WTC11 (cell line): ENCODE measurements at places on chromosomes 5 and 9. TPM values are rescaled to one million over a fixed set of nuclear protein-coding genes. Genes with fewer than 3 reads are reported as not detected.
A peak's percentile ranks its signal among the peaks of the same experiment; 100 is the strongest.

Gene ST6GALNAC6
- total RNA-seq = 45.1 to 47.5 TPM (median 45.3 TPM) in 3 replicates

Gene PARP8
- total RNA-seq = 23.2 to 28.5 TPM (median 28.2 TPM) in 3 replicates

- H3K4me3 ChIP-seq = peak overlapping the region; percentile 92
- H3K27ac ChIP-seq = peak overlapping the region; percentile 96
- no peaks in the 10 kb centered on the region for H3K27me3 ChIP-seq
- DNase-seq = no peak
- peaks cover 6% of the 10 kb centered on the region; the same call in 1 of the 2 replicates for H3K36me3 ChIP-seq
Observed at GRCh38 chr9:131398204-131398603, 4.3 kb downstream of the PRRC2B start.

GRCh38 chr9:136703276-136703860 lies 9.0 kb upstream of the DIPK1B start:
- H3K36me3 ChIP-seq = no peaks in the 10 kb centered on the region
- DNase-seq = no peak
- H3K4me1 ChIP-seq = no peaks in the 10 kb centered on the region; the same call in 1 of the 2 replicates
- peaks cover 23% of the 10 kb centered on the region for H3K27me3 ChIP-seq
- H3K4me3 ChIP-seq = no peak overlapping the region
- H3K27ac ChIP-seq = no peak overlapping the region

Gene NUTM2G
- 0.14 to 0.50 TPM (median 0.27 TPM) in 3 replicates for total RNA-seq

Gene SLCO4C1
- 5.4 to 6.2 TPM (median 6.0 TPM) in 3 replicates for total RNA-seq

Gene TMEM174
- not detected in 3 replicates for total RNA-seq

DNA sequence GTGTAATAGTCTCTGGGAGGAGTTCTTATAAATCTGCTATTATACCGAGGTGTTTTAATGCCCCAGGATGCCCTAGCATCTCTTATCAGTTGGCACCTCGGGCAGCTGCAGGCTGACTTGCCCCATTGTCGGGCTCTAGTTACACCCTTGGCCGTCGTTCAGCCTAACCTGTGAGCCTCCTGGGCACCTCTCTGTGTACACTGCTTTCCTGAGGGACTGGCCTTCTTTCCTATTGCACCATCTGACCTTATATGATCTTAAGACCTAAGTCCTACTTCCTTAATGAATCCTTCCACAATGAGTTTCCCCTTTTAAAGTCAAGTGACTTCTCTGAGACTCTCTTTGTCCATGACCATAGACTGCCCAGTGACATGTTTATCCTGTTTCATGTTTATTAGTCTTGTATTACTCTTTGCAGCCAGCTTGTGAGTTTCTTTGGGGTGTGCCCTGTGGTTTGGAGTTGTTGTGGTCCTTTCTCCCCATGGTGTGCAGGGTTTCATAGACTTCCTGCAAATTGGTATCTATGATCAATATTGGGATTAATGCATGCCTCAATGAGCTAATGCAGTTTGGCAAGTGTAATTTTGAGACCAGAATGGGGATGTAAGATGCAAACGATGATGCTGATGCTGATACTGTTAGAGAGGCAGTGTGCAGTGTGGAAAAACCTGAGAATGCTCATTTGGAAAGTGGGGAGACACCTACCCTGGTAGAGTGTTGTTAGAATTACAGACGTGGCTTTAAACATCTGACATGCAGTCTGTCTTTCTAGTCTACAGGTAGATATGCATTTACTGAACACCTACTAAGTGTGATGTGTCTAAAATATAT lies 4.9 kb downstream of the DAPK1 start:
- no peak overlapping the region for H3K4me3 ChIP-seq
- peak overlapping the region; percentile 19; the same call in 1 of the 2 replicates for H3K27ac ChIP-seq
- no peak for DNase-seq
- H3K27me3 ChIP-seq = no peaks in the 10 kb centered on the region

Gene STING1
- 0.37 to 1.6 TPM (median 0.64 TPM) in 3 replicates for total RNA-seq

GRCh38 chr9:36765077-36765390 lies 192.3 kb downstream of the MELK start:
- DNase-seq = no peak
- no peaks in the 10 kb centered on the region for H3K36me3 ChIP-seq

DNA sequence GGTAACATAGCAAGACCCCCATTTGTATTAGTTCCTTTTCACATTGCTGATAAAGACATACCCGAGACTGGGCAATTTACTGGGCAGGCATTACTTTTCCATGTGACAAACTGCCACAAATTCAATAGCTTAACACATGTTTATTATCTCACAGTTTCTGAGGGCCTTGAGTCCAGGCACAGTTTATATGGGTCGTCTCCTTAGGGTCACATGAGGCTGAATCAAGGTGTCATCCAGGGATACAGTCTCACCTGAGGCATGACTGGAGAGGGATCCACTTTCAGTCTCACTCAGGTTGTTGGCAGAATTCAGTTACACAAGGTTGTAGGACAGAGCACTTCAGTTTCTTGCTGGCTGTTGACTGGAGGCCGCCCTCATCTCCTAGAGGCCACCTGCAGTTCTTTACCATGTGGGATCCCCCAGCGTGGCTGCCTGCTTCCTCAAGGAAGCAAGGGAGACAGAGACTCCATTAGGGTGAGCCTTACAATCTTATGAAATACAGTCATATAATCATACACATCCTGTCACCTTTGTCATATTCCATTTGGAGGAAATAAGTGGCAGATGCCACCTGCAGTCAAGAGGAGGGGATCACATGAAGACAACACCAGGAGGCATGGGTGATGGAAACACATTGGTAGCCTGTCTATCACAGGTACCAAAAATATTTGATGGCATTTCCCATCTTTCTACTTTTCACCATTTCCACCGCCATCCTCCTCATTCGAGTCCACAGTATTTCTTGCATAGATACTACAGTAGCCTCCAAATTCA lies 15.1 kb upstream of the ERAP1 start:
- no peak overlapping the region for H3K4me3 ChIP-seq
- H3K36me3 ChIP-seq = no peaks in the 10 kb centered on the region
- no peak overlapping the region for H3K27ac ChIP-seq
- DNase-seq = no peak
- H3K27me3 ChIP-seq = no peaks in the 10 kb centered on the region
- H3K4me1 ChIP-seq = peaks cover 13% of the 10 kb centered on the region
